ENCODE measurements at places on chromosomes 5 and 9.

- DNase-seq: no peak
Observed at GRCh38 chr5:158011422-158011821, 152.5 kb upstream of the CLINT1 start.

DNA sequence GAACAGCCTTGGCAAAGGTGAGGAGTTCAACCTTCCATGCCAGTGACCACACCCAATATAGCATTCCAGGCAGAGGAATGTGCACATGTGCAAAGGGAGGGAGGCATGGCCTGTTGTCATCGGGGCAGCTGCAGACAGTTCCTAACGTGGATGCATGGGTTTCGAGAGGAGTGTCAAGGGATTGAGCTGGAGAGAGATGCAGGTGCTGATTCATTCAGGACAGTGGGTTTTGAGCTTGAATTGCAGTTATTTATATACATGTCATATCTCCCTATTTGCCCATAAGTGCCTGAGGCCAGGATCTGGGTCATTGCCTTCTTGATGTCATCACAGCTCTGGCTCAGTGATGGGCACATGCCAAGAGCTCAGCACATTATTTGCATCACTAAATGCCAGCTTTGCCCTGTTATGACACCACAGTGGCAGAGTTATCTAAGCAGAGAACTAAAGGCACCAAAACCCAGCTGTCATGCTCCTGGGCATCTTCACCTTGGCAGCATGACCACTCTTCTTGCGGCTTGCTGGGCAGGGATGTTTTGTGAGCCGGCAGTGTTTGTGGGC lies 278.0 kb downstream of the NTRK2 start:
- no peak for DNase-seq

GRCh38 chr5:78533356-78533755 lies 115.2 kb downstream of the LHFPL2 start:
- no peak for DNase-seq

DNA sequence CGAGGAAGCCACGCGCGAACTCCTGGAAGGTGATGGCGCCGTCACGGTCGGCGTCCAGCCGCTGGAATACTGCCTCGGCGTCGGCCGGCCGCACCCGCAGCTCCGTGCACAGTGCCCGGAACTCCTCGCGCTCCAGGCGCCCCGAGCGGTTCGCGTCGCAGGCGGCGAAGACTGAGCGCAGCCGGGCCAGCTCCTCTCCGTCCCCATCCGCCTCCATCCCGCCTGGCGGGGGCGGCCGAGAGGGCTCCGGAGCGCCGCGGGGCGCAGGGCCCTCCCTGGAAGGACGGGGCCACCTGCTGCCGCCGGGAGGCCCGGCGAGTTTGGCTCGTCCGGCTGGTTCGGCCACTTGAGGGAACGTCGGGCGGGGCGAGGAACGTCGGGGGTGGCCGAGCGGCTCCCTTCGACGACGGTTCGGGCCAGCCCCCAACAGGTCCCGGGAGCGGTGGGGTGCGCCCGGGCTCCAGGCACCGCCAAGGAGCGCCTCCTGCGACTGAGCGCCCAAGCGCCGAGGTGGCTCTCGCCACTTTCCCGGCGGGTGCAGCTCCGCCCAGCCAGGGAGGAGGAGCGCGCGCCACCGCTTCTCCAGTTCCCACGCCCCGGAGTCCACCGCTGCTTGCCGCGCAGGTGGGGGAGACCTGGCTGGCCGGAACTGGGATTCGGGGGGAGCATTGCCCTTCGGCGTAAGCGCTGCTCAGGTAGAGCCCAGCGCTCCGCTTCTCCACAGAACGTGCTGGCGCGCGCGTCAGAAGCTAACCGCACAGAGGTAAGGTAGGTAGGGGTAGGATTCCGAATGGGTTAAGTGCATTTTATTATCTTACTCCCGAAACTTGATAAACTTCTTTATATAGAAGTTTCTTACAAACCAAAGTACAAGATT lies at the start of gene RASEF:
TSS of gene RASEF (minus strand) at position 492 of the 877 bp plus-strand sequence. CDS start at position 217, 275 bp downstream.
- no peak for DNase-seq

DNA sequence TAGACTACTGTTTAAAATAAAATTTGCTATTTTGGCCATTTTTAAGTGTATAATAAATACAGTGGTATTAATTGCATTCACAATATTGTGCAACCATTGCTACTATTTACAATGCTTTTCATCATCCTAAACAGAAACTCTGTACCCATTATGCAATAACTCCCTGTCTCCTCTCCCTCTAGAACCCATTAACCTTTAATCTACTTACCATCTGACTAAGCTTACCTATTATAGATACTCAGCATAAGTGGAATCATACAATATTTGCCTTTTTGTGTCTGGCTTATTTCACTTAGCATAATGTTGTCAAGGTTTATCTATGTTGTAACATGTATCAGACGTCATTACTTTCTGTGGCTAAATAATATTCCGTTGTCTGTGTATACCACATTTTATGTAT lies 25.9 kb downstream of the CD14 start:
- DNase-seq: no peak

DNA sequence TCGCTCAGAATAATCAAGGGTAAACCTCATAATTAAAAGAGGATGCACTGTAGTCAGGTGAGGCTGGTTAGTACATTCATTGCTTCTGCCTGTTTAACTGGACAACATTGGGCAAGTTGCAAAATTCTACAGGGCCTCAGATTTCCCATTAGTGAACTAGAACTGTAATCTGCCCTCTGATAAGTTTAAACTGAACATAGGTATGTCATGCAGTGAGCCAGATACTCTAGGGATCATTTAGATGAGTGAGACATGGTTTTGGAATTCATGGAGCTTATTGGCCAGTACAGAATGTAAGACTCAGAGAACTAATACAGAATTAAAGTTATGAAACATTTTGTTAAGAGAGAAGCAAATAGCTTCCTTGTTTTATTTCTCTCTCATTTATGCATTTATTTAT lies 35.9 kb downstream of the RNF44 start:
- DNase-seq: no peak

GRCh38 chr9:12416716-12417115 lies 276.5 kb upstream of the TYRP1 start:
- no peak for DNase-seq

DNA sequence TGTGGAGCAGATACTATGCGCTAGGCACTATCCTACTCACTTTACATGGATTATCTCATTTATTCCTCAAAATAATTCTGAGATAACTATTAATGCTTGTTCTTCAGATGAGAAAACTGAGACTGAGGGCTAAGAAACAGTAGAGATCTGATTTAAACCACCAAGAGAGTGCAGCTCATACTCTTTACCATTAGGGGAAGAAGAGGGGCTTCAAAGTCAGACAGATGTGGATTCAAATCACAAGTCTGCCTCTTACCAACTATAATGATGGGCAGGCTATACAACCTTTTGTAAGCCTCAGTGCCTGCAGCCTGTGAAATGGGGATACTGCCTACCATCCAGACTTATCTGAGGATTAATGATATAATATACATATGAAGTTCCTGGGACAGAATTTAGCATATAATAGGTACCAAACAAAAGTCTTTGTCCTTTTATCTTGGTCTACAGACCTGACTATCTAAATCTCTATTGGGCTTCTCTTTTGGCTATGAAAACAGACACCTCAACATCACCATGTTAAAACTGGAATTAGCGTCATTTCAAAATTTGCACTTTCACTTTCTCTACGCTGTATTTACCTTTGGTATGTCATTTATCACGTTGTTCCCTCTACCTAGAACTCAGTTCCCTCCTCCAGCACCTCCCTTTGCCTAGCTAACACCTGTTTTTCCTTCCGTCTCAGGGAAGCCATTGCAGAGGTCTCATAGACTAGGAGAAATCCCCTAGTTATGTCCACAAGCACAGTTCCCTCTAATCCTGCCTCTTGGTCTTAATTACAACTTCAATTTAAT lies 13.8 kb upstream of the TMEM267 start:
- no peak for DNase-seq

DNA sequence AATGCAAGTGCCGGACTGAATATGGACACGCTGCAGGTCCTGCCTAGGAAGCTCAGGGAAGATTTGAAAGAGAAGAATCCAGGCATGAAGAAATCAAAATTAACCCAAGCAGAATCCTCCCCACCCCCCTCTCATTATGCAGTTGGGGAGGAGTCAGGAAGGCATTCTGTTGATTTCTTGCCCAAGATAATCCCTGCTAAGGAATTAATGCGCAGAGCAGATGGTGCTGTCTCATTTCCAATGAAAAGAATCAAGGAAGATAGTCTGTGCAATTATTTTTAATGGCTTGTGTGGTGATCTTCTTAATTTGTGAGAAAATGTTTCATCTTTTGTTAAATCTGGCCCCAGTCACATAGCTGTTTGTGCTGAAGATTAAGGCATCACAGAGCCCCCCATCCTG lies 145.0 kb downstream of the ZNF462 start:
- no peak for DNase-seq

GRCh38 chr5:110707260-110707844 lies 19.1 kb downstream of the TMEM232 start:
- no peak for DNase-seq

- DNase-seq: no peak
Observed at GRCh38 chr5:89703817-89704216, 705.7 kb downstream of the CETN3 start.

GRCh38 chr9:92610470-92611420 lies 59.2 kb downstream of the IPPK start:
- DNase-seq: no peak

GRCh38 chr5:152376886-152377285 lies 28.2 kb downstream of the NMUR2 start:
- no peak for DNase-seq

DNA sequence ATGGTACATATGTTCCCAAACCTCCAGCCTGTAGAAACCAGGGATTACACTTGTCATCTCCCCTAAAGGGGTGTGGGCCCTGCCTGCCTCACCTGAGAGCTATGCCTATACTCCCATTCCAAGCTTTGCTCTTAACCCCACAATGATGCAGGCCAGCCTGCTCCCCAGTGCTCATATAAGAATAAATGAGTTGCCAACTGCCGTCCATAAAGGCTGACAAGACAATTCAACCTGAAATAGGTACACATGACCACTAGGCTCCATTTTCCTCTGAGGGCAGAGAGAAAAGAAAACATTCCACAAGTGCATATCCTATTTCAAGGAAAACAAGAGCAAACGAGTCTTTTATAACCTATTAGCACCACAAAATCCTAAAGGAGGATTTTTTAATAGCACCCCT lies 28.4 kb downstream of the SKP1 start:
- DNase-seq: no peak

GRCh38 chr5:160450164-160450932 lies 28.7 kb downstream of the PTTG1 start:
- DNase-seq: no peak

DNA sequence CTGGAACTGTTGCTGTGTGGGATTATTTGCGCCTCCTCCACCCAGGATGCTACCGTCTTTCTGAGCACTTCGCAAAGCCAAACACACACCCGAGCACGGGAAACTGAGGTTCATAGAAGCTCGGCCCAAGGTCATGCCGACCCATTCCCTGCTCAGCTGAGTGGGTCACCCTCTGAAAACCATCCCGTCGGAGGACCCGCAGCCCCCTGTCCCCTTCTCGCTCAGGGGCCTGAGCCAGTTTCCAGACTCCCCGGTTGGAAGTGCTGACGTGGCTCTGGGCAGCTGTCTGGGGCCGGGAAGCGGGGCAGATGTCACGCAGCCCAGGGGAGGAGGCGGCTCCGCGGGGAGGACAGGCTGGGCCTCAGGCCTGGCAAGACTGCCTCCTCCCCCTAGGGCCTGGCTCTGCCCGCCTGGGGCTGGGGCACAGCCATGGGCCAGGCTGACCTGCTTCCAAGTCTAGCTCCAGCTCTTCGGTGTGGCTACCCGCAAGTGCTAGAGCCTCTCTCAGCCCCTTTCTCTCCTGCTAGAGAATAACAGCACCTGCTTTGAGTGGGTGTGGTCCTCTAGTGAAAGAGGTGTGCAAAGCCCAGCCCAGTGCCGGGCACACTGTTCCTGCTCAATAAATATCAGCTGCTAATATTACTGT lies 9.9 kb upstream of the CXXC5 start:
- DNase-seq: no peak

DNA sequence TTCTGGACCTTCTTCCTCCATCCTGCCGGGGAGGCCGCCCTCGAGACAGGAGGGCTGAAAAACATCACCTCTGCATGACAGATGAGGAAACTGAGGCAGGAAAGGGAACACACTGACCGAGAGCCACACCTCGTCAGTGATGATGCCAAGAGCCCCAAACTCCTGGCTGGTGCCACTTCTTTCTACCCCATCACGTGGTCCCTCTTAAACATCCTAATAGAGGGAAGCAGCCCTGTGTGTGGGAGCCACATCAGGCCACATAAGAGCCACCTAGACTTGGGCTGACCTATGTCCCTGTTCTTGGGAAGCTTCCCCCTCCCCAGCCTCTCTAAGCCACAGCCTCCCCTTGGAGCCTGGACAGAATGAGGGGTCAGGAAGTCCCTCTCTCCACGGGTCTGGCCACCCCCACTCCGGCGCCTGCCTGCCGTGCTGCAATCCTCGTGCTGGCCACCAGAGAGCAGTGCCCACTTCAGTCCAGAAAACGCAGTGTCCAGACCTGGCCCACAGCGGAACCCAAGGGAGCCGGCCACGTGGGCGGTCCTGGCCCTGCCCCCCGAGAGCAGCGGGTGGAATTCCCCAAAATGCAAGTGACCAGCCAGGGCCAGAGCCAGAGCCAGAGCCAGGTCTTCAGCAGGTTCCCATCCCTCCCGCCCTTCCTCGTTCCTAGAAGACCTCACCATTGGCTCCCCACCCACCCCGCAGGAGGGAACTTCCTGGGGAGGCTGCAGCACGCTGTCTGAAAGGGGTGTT lies 54.7 kb upstream of the SARDH start:
- DNase-seq: no peak

- no peak for DNase-seq
Observed at GRCh38 chr9:128011071-128011817, 30.5 kb upstream of the EEIG1 start.

- no peak for DNase-seq
Observed at GRCh38 chr5:134131578-134132350, 17.3 kb downstream of the TCF7 start.

- DNase-seq: no peak
Observed at GRCh38 chr9:88182501-88182900, 44.2 kb upstream of the SPATA31C2 start.

GRCh38 chr5:34040472-34040871 lies 2.5 kb downstream of the C1QTNF3 start:
- DNase-seq: no peak

DNA sequence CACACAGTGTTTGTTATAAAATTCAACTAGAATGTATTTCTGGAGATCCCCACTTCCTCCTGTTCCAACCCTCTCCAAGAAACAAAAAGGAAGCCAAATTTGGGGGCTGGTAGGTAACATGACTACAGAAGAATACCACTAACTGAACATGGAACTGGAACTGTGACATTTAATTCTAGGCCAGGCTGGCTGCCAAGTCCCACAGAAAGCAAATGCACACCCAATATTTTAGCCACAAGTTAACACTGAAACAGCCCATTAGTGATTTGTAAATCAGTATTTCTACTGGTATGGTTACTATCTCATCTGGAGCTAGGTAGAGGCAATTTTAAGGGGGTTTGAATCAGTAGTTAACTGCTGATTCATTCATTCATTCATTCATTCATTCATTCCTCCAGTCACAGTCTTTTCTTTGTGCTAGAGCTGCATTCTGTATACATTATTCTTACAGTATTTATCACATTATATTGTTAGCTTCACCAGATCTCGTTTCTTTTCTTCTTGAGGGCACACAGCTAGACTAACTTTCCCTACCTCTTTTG lies 131.7 kb upstream of the GDNF start:
- no peak for DNase-seq

- no peak for DNase-seq
Observed at GRCh38 chr5:135323227-135323626, 75.8 kb downstream of the MACROH2A1 start.

GRCh38 chr5:157370967-157371366 lies 89.0 kb upstream of the NIPAL4 start:
- no peak for DNase-seq

All from stimulated activated CD8-positive, alpha-beta memory T cell treated with anti-CD3 and anti-CD28 coated beads, Interleukin-4, amount 100 ng/mL, for 1 hour (primary cell).